ENCODE measurements at places on chromosomes 6 and 20.
A peak's percentile ranks its signal among the peaks of the same experiment; 100 is the strongest.

GRCh38 chr20:47863315-47863965 lies 78.2 kb upstream of the SULF2 start:
- DNase-seq, result no peak

- no peak for DNase-seq
These were observed 387.2 kb downstream of the TAF4 start for GRCh38 chr20:61678437-61678836.

GRCh38 chr6:159826968-159827647 lies 27.0 kb downstream of the PNLDC1 start:
- DNase-seq, result no peak

DNA sequence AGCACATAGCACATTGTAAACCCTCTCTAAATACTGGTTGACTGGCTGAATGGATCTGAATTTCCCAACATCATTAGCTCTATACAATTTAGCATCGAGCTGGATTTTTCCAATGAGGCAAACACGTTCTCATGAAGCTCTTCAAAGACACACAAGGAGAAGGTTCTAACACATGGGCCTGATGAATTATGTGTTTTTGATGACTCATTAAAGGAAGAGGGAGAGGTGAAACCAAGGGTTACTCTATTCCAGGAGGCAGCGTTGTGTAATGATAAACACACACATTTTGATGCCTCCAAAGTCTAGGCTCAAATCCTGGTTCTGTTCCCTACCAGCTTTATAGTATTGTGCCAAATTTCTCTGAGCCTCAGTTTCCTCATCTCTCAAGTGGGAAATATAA lies 84.3 kb downstream of the PFDN4 start:
- no peak for DNase-seq

- DNase-seq, result peak; percentile 18
These were observed 10.4 kb upstream of the ABHD16B start for GRCh38 chr20:63850689-63851547.

- no peak for DNase-seq
These were observed 144.6 kb upstream of the TMEM170B start for GRCh38 chr6:11392778-11393507.

DNA sequence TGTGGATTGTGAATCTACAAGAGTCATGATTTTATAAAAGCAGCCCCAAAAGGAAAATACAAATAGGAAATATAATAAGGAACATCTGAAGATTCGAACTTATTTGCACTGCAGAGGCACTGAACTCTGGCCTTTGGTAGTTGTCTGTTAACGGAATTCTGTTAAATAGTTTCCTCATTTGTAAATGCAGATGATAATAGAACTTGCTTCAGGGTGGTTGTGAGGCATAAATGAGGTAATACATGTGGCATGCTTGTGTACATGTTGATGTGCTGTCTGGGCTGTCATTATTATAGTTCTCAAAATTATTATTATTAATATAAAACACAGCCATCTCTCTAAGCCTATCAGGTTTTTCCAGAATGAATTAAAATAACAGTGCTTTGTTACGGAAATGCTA lies 302.0 kb downstream of the NRN1 start:
- no peak for DNase-seq

- DNase-seq, result no peak
These were observed 53.8 kb downstream of the PCNA start for GRCh38 chr20:5065879-5066383.

DNA sequence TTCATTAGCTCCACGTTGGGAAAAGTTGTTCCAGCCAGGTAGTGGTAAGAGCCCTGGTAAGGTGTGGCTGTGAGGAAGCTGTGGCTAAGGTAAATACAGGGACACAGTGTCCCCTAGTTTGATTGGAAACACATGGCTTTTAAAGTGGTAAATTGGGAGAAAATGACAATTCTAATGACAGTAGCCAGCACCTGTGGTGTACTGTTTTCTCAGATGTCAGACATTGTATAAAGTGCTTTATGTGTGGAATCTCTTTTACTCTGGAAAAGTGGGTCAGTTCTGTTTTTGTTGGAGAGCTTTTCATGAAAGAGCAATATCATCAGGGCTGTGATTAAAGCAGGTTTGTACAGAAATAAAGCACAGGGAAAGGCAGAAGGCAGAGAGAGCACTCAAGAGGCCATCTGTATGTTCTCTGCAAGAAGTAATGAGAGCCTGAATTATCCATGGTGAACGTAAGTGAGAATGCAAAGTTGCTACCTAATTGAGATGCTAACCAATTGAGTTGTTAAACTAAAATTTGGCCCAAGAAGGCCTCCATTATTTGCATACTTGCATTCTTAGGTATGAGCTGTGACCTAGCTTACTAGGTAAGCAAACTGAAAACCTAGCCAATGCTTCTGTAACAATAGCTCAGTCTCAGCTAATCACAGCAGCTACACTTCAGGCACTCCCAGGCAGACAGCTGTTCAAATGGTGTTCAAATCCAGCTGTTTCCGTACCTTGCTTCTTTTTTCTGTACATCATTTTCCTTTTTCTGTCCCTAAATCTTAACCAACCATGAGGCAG lies 28.2 kb downstream of the MRAP2 start:
- no peak for DNase-seq

DNA sequence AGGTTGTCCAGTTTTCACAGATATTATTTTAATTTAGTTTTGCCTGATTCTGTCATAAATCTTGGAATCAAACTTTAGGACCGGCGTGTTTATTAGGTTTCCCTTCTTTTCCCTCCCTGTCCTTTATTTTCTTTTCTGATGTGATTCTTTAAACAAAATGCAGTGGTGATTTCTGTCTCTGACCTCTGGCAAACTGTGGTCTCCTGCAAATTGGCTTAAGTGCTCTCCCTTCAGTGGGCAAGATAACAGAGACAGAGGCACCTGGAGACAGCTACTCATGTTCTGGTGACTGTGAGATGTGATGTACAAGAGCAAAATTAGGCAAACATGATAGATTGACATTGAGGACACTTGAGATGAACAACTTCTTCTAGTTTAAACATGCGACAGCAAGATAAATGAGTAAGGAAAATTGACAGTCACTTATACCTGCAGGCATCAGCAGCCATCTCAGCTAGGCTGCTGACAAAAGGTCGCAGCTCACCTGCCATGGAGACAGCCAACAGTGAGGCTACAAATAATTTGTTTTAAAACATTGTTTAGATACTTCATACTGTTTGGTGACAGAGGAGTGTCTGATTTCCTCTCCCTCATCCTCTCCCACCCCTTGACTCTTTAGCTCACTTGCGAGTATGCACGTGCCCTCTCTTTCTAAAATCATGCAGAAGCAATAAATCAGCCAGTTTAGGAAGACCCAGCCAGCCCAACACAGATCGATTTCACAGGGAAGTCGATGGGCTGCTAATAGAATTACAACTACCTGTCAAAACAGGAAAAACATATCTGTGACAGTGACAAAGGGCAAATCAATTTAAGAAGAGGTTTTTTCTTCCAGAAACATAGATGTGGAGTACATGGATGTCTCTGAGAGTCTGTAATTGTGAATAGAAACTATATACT lies 63.4 kb upstream of the MAP3K7 start:
- no peak for DNase-seq

DNA sequence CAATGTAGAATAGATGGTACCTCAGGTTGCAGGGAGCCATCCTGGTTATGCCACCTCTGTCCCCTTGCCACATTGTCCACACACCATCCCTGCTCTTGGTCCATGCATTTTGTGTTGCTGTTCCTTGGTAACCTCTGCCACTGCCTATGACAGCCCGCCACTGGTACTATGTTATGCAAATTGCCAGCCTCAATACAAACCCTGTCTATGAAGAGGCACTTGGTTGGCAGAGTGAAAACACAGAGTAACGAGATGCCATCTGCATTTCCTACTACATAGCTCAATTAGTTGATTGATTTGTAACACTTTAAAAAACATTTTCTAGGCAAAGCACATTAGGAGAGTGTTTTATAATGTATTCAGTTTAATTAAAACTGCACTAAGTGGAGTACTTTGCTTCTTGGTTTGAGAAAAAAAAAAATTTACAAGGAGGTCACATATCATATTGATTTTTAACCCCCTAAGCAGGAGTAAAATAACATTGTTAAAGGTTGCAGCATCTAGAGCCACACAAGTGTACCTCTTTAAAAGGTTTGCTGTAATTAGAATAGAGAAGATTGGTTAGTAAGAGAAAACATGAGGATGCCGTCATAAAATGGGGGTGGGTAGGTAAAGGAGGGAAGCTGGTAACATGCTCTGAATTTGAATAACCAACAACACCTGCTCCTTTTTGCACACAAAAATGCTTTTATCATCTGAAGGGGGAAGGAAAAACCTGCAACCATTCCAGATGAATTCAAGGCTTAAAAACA lies 817.1 kb downstream of the KIF16B start:
- DNase-seq, result no peak

DNA sequence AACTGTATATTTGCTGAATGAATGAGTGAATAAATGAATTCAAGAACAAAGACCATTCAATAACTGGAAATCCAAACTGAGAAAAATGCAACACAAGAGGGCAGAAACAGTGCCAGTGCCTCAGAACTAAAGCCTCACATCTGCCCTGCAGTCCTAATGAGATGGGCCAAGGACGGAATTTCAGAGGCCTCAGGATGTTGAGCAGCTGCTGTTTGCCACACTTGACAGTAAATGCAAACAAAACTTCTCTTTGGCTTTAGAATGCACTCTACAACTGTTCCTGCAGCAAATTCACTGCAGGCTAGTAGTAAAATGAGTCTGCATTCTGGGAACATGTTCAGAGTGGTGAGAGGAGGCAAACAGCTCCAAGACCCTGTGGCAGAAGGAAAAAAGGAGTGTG lies 177.6 kb upstream of the LRFN2 start:
- DNase-seq, result no peak

GRCh38 chr6:133431031-133431430 lies 189.9 kb downstream of the EYA4 start:
- DNase-seq, result no peak

- DNase-seq, result no peak
These were observed 29.6 kb downstream of the UBD start for GRCh38 chr6:29529956-29530355.

GRCh38 chr6:97963193-97963592 lies 680.2 kb upstream of the MMS22L start:
- DNase-seq, result no peak

DNA sequence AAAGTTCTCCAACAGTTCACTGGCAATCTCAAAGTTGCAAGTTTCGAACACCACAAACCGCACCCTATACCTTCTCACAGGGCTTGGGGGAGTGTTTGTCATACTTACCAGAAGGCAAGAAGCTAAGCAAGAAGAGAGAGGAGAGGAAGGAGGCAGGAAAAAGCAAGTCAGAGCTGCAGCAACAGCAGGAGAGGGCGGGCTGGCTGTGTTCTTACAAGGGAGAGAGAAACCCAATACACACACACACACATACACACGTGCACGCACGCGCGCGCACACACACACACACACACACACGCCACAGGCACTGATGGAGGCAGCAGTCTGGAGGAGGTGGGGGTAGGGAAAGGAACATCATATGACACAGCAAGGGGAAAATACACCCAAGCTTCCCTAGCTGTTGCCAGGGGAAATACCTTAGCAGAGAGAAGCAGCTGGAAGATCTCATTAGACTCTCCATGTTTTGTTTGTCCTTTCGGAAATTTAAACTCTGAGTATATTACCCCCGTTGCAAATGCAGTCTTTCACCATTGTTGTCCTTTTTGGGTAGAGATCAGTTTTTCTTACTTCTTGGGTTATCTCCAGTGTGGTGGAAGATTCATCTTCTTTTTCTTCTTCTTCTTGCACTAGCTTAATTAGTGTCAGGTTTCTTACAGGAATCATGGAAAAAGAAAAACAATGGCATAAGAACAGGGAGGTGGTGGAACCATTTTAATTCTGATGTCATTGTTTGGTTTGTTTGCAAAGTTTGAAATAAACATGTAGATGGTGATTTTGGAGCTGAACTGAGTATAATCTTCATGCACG lies at the start of gene TXLNB:
Gene TXLNB (minus strand): TSS at position 186 of the 807 bp plus-strand sequence. CDS start 3,099 bp downstream, outside the sequence.
- DNase-seq, result peak; percentile 88

- no peak for DNase-seq
These were observed 36.2 kb upstream of the ADTRP start for GRCh38 chr6:11814819-11815218.

GRCh38 chr6:34114695-34115402 lies 31.0 kb downstream of the GRM4 start:
- DNase-seq, result no peak

GRCh38 chr20:3563133-3563532 lies 92.3 kb downstream of the ATRN start:
- no peak for DNase-seq

GRCh38 chr6:136158387-136158821 lies 91.7 kb downstream of the MTFR2 start:
- DNase-seq, result no peak

DNA sequence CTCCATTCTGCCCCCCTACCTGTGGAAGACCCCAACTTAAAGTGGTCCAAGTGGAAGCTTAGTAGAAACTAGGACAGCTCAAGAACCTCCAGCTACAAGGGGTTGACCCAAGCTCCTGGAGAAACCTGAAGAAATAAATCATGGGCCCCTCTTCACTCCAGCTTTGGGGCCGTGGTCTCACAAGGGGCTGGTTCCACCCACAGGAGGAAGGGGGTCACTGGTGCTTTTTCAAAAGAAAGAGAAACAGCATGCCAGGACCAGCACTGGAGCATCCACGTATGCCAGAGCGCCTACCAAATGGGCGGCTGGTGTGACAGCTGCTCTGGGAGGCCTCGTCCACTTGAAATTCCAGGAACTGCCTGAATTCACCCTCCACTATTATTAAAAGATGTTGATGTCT lies 14.4 kb upstream of the ANKRD60 start:
- no peak for DNase-seq

DNA sequence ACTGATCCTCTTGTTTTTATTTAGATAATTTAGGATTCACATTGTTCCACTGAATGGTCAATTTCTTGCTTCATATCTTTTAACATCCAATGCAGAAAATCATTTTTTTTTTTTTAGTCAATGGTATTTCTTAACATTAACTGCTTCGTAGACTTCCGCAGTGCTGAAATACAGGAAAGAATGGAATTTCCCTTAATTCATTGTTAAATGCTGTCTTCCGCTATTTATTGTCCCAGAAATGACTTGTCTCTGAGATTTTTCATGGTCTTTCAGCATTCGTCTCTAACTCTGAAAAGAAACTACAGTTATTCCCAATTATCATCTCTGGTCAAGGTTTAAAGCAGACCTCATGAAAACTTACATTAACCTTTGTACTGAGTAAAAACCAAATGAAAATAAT lies 1029.1 kb upstream of the MANEA start:
- no peak for DNase-seq

GRCh38 chr6:159682295-159682694 lies 10.7 kb downstream of the SOD2 start:
- no peak for DNase-seq

GRCh38 chr6:3133515-3133914 lies 15.0 kb downstream of the BPHL start:
- no peak for DNase-seq

GRCh38 chr6:166905505-166906134 lies 50.7 kb downstream of the RNASET2 start:
- DNase-seq, result no peak

- no peak for DNase-seq
These were observed 281.2 kb upstream of the JARID2 start for GRCh38 chr6:14964556-14965270.

DNA sequence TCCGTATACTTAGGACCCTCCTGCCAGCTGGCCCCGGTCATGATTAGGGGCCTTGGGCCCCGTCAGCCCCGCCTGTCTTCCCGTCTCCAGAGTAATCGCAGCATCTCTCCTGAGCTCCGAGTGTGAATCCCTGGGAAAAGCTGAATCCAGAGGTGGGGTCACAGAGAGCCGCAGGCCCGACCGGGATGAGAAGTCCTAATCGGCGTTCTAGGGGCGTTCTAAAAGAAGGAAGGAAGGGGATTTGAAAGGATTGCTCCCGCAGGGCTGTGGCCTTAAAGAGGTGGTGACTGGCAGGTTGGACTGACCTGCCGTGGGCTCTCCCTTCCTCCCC lies 371 bp downstream of the HMGN4 start:
- no peak for DNase-seq

GRCh38 chr6:34979218-34979617 lies 90.2 kb downstream of the ANKS1A start:
- no peak for DNase-seq

Measured in CD4-positive, alpha-beta T cell treated with Interferon alpha-2 for 1 hour (primary cell).